ENCODE measurements at places on chromosomes 5 and 9. TPM values are rescaled to one million over a fixed set of nuclear protein-coding genes. Genes with fewer than 3 reads are reported as not detected.

DNA sequence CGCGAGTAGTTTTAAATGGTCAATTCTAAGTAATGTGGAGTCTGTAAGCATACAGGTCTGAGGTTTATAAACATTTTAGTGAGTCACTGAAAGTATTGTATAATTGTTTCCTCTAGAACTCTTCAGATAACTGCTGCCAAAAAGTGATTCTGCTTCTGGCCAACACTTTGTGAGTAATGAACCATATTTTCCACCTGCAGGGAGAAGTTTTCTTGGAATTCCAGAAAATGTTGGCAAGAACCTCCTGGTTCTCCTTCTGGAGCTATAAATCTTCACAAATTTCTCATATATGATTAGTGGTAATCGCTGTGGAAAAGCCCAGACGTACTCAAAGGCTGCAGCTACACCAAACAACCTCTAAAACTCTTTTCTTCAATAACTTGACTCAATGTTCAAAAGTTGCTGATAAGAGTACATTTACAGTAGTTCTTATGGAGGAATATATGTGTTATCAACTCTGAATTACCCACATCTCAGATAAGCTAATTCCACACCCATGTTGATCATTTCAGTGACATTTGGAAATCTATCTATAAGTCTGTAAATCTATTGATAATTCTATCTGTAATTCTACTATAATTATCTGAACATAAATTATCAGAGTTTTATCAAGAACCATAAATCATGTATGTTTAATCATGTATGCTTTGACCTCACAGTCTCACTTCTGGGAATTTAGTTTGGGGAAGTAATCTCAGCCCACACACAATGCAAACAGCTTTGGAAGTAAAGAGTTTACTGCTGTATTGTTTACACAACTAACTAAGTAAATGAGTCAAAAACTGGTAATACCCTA is 74.1 kb downstream of the FNBP1 start:
- DNase-seq = no peak
- H3K4me1 ChIP-seq = peaks cover 30% of the 10 kb centered on the region
- no peaks in the 10 kb centered on the region for H3K27me3 ChIP-seq
- H3K36me3 ChIP-seq = peaks cover 54% of the 10 kb centered on the region
- no peak overlapping the region for H3K27ac ChIP-seq
- H3K4me3 ChIP-seq = no peak overlapping the region

MIER3 gene
- 26.1 TPM for total RNA-seq

GPR150 gene
- total RNA-seq = 0.60 TPM

PRDM12 gene
- total RNA-seq = 0.14 TPM

BSPRY gene
- not detected for total RNA-seq

OTP gene
- not detected for total RNA-seq

NNT gene
- 23.5 TPM for total RNA-seq

Data from CD4-positive, alpha-beta T cell (primary cell).